ENCODE measurements at places on chromosomes 1 and 21. TPM values are rescaled to one million over a fixed set of nuclear protein-coding genes. Genes with fewer than 3 reads are reported as not detected.

Gene PPM1J
- 0.76 TPM for total RNA-seq

Gene C1orf141
- total RNA-seq = not detected

Gene HMGB4
- total RNA-seq = not detected

Gene F5
- total RNA-seq = 0.90 TPM

Gene F13B
- total RNA-seq = not detected

Gene SLC27A3
- 68.6 TPM for total RNA-seq

Gene IFNLR1
- total RNA-seq = 5.9 TPM

Gene KRTAP19-1
- not detected for total RNA-seq

Gene MYOM3
- total RNA-seq = 0.52 TPM

Gene NUF2
- total RNA-seq = 1.9 TPM

Gene JAK1
- 145 TPM for total RNA-seq

Gene GJC2
- total RNA-seq = 2.3 TPM

Gene CTXND2
- not detected for total RNA-seq

Gene C1orf116
- 212 TPM for total RNA-seq

Gene TDRKH
- 10.5 TPM for total RNA-seq

Gene RHOU
- 18.1 TPM for total RNA-seq

Gene RAD54L
- 4.8 TPM for total RNA-seq

Gene CAMSAP2
- total RNA-seq = 32.2 TPM
